A172 (cell line): ENCODE measurements at places on chromosomes 3 and 15. TPM values are rescaled to one million over a fixed set of nuclear protein-coding genes. Genes with fewer than 3 reads are reported as not detected.

DNA sequence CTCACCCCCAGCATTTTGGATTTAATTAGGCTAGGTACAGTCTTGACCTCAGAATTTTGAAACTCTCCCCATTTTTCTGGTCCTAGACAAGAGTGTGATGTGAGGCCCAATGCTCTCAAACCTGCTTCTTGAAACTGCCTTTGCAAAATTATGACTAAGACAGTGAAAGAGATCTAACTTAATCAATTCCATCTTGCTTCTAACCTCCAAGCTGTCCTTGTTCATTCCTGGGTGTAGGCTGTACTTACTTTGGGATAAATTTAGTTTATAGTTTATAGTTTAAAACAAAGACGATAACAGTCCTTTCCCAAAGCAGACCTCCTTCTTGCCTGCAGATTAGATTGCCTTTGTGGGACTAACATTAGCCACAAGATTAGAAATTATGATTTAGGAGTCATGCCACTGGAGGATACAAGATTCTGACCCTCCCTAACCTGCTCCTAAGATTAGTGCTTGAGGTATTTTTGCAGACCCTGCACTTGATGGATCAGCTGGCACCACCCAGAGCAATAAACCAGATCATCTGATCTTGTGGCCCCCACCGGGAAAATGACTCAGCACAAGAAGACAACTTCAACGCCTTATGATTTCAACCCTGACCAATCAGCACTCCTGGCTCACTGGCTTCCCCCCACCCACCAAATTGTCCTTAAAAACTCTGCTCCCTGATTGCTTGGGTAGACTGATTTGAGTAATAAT is 59.6 kb downstream of the CD200R1L start:
- no peak for DNase-seq

Gene NR1I2
- not detected in 2 replicates for total RNA-seq

GRCh38 chr3:46236294-46237054 is 5.8 kb upstream of the CCR3 start:
- no peak for DNase-seq

DNA sequence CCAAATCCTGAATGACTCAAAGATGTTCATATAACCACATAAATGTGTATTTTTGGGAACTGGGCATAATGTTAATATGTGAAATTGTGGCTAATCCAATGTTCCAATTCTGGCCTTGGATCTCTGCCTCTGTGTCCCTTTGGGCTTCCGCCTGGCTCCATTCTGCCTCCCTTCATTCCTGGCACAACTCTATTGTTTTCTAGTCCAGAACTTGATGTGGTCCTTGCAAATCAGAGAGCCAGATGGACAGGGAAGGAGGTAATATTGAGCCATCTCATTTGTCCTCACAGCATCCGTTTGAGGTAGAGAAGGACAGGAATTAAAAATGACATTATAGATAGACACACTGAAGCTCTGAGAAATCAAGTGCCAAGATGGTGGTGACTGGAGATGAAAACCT is 355.7 kb upstream of the TBL1XR1 start:
- DNase-seq, result no peak

GRCh38 chr15:93027413-93027812 is 61.6 kb downstream of the RGMA start:
- DNase-seq, result no peak

Gene ATP2C1
- total RNA-seq, result 68.9 and 112 TPM in 2 replicates

DNA sequence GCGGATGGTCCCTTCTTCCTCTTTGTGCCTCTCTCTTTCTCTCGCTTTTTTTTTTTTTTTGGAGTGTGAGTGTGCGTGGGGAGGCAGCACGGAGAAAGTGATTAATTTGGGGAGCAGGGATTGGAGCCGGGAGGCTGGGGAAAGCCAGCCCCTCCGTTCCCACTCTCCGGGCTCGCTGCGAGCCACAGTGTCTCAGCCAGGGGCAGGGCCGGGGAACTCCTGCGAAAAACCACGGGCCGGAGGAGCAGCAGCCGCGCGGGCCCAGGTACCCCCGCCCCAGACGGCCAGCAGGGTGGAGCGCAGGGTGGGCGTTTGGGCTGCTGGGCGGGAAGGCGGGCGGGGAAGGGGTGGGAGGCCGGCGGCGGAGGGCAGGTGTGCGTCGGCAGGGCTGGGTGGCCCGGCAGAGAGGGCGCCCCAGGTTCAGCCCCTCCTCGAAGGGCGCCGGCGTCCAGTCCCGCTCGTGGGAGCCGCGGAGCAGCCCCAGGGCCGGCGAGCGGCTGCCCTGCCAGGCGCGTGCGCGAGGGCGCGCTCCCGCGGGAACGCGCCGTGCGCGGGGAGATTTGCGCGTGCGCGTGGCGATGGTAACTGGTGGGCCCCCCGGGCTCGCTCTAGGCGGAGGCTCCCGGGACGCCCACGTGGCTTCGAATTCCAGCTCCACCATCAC is 1.4 kb downstream of the CHL1 start:
- no peak for DNase-seq

GRCh38 chr3:184282941-184283340 is 7.1 kb downstream of the ECE2 start:
- peak; percentile 11 for DNase-seq

GRCh38 chr3:135499426-135499825 is 466.1 kb upstream of the PPP2R3A start:
- no peak for DNase-seq

GRCh38 chr3:6726811-6727210 is 134.1 kb upstream of the GRM7 start:
- no peak for DNase-seq

DNA sequence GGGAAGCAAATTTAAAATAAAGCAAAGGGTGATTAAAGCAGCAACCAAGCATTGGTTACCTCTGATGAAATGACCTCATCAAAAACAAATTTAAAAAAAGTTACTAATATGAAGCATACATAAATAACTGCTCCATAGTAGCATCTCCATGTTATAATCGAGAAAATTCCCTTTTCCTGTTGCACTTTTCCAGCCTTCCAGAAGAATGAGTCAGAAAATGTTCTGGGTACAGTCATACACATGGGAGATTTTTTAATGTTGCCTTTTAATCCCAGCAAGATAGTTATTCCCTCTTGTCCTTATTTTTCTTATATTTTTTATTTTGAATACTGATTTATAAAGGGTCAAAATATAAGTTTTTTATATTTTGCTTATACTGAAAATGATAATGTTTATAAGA is 2.6 kb upstream of the TMCO5A start:
- DNase-seq, result peak; percentile 41

DNA sequence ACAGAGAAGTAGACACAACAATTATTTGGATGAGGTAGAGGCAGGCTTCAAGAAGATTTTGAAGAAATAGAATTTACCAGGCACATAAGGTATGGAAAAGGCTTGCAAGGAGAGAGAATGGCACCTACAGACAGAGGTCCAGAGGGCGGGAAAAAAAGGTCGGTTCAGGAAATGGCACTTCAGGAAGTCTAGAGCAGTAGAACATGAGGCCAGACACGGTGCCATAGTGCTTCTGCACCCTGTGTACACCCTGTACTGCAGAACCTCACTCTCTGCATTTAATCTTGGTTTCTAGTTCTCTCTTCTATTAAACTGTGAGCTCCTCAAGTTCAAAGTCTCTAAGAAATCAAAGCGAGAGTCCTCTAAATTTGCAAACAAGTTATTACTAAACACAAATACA is 113.4 kb upstream of the C2CD4B start:
- no peak for DNase-seq

DNA sequence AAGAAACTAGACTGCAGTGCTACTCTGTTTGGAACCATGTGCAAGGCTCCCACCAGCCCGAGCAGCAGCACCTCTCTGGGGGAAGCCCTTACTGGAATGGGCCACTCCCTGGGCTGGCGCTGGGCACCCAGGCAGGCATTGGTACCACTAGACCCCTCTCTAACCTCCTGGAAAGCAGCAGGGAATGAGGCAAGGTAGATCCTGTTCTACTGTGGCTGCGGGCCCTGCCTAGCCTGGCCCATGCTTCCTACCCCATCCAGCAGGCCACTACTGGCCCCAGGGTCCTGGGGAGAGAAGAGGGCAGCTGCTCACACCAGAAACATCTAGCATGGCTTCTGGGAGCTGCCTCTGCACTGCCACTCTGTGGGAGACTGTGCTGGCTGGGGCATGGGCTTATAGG is 44.8 kb downstream of the MESD start:
- DNase-seq, result no peak

Gene MAGI1
- 3.5 and 4.7 TPM in 2 replicates for total RNA-seq

- DNase-seq, result no peak
These were observed 3.3 kb downstream of the PAK6 start for GRCh38 chr15:40242213-40242599.

Gene PARL
- 45.8 and 65.7 TPM in 2 replicates for total RNA-seq

DNA sequence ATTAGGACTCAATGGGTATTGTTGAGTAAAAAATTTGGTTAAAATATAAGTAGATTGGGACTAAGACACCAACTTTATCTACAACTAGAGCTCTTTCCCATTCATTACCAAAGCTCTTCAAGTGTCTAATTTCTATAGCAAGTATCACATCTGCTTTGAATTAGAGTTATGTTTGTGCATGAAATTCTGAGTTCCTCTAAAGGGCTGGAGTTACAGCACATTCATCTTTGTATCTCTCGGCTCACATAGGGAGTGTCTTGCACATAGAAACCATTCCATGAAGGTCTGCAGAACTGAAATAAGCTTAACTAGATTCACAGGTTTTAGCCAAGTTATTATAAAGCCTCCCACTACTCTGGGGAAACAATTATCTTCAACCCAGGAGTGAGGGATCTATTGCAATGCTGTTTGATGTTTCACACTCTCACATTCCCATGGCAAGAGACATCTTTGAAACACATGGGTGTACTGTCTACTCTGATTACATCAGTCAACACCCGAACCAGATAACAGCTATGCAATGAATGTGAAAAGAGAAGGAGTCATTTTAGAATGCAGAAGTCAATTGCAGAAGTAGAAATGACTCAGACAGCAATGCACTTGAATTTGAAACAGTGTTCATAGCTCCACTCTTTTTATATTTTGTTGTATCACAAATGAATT is 93.1 kb upstream of the KBTBD8 start:
- no peak for DNase-seq

DNA sequence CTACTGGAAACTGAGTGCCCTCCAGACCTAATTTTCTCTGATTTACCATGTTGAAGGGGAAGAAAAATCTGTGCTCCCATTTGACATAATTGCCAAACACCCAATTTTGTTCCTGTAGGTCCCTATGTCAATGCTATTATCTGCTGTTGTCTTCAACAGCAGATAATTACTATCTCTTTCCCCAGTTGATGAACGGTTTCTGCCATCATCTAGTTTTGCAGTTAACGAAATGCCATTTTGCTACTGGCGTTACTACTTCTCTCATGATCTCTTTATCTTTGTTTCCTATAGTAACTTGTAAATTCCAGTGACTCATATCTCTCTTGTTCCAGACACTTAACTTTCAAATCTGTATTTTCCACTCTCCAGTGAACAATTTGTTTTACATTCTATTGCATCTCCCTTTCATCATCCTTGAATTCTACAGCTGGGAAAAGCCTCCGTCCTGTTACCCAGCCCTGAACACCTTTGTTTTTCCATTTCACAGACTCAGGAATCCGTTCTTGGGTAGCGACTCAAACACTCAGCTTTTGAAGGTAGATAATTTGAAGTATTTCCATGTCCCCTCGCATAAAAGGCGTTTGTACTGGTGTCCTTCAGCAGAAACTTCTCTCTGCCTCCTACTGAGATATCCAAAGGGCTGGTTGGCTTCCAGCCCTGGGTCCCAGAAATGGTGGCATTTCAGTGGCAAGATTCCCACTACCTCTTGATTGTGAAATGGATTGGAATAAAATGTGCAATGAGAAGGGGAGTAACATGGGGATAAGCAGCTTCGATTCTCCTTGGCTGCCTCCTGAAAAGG is 111.7 kb downstream of the FOXB1 start:
- peak; percentile 39 for DNase-seq

Gene AGTR1
- not detected in 2 replicates for total RNA-seq

GRCh38 chr3:160105907-160106584 is 117.4 kb downstream of the IL12A start:
- DNase-seq, result no peak

DNA sequence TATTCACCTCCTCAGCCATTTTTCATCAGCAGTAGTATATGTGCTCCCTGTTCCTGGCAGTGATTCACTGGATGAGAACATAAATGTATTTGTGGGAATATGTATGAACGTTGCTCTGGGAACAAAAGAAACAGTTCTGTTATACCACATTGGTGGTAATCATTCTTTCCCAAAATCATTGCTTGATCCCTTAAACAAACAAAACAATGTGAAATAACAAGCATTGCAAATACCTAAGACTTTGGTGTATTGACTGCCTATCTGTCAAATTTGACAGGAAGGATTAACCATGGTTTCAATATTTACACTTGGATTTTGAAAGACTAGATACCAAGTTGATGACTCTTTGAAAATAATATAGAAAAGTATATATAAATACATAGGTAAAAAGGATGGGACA is 284.1 kb downstream of the FHIT start:
- DNase-seq, result no peak

DNA sequence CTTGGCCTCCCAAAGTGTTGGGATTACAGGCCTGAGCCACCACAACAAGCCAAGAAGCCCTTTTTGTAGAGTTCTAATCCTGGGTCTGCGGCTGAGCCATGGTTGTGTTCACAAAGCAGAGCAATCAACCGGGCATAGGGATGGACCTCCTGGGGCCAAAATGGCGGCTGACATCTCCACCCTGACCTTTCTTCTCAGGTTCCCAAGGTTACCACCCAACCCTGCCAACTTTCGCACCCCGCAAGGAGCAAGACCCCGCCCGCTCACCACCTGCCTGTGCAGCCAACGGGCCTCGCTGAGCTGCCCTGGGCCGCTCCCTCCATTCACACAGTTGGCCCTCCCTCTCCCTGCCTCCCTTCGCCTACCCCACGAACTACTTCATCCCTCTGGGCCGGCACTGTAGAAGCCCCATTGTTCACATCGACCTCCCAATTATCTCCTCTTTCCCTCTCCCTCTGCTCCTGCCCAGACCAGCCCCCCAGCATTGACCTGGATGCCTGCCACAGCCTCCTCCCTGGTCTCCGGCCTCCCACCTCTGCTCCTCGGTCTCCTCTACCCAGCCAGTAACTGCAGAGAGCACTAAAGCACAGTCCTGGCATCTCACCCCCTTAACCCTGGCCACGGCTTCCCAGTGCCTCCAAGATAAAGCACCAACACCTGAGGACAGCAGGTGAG is 62.0 kb upstream of the TFRC start:
- no peak for DNase-seq

GRCh38 chr3:98817547-98818041 is 54.5 kb downstream of the ST3GAL6 start:
- DNase-seq, result peak; percentile 73

GRCh38 chr3:37219266-37219665 is 44.9 kb upstream of the LRRFIP2 start:
- DNase-seq, result no peak
